Left cardiac atrium (tissue), 4 donors: ENCODE measurements at places on chromosomes 4 and X. TPM values are rescaled to one million over a fixed set of nuclear protein-coding genes. Genes with fewer than 3 reads are reported as not detected.

DNA sequence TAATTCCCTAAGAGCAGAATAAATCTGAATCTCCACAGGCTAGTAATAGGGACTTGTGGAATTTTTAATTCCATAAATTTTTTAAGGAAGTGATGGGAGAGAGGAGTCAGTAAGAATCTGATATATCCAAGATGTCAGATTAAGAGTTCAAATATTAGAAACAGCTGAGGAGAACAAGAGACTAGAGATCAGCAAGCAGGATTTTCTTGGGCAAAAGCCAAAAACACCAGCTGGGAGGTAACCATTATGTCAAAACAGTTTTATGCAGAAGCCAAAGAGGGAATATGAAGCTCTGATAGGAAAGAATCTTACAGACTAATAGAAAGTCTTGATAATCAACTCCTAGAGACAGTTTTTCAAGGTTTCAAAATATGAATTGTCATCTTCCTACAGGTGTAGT is 72.2 kb upstream of the RBPJ start:
- DNase-seq = no peak

DNA sequence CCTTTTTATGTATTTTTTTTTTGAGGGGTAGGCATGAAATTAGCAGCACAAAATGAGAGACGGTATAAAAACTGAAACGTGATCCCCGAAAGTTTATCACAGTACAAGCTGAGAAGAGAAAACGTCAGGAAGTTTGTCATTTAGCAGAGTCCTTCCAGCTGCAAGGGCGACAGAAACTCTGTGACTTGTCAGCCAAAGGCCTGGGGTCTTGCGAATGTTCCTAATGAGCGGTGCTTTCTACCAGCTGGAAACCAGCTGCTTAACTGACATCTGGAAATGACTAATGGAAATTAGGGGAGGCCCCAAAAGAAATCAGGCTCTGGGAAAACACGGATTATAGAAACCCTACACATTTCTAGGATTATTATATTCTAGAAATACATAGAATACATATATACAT is 66.5 kb downstream of the CHRNA9 start:
- DNase-seq = no peak

- peak; percentile 39 for DNase-seq
Measured at GRCh38 chr4:153152501-153153338, 51.5 kb upstream of the TRIM2 start.

DNA sequence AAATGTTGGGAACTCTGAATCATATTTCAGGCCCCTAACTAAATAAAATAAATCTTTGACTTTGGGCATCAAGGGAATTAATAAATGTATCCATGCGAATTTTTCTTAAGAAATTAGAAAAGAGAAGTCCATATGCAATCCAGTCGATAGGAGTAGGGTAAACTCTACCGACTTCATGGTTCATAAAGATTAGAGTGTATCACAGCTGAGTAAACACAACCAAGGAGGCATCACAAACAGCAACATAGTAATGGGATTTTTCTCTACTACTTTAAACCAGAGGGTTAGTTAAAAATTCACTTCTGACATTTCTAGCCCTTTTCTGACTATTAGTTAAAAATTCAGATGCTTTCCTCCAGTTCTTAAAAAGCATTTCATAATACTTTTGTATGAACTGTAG is 19.9 kb downstream of the SEPTIN11 start:
- DNase-seq = no peak

DNA sequence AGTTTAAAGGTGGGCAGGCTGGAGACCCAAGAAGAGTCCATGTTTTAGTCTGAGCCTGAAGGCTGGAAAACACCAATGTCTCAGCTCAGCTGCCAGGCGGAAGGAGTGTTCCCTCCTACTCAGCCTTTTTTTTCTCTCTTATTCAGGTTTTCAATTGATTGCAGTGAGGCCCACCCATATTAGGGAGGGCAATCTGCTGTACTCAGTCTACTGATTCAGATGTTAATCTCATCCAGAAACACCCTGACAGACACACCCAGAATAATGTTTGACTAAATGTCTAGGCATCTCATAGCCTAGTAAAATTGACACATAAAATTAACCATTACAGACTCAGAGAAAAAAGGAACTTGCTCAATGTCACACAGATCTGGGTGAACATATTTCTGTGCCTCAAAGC is 347.1 kb downstream of the GBA3 start:
- no peak for DNase-seq

DNA sequence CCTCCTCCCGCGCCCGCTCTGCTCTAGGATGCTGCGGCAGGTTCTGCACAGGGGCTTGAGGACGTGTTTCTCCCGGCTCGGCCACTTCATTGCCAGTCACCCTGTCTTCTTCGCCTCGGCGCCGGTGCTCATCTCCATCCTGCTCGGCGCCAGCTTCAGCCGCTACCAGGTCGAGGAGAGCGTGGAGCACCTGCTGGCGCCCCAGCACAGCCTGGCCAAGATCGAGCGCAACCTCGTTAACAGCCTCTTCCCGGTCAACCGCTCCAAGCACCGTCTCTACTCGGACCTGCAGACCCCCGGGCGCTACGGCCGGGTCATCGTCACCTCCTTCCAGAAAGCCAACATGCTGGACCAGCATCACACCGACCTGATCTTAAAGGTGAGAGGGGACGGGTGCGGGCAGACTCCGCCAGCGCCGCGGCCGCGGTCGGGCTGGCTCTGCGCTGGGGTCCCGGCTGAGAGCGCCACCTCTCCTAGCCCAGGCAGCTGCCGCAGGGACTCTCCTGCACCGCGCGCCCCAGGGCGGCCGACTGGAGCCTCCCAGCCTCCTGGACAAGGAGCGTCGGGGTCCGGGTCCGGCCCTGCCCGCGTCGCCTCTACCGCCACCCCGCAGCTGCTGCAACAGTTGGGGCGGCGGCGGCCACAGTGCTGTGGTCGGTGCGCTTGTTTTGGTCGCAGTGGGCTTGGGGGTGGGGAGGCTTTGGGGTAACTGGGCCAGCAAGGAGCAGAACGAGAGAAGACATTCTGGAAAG is at the start of gene PTCHD1:
Gene PTCHD1 (plus strand): TSS at position 2 of the 752 bp plus-strand sequence. CDS start 27 bp downstream, at position 29.
- no peak for DNase-seq

- DNase-seq = no peak
Measured at GRCh38 chr4:173038192-173038896, 130.3 kb upstream of the GALNT7 start.

DNA sequence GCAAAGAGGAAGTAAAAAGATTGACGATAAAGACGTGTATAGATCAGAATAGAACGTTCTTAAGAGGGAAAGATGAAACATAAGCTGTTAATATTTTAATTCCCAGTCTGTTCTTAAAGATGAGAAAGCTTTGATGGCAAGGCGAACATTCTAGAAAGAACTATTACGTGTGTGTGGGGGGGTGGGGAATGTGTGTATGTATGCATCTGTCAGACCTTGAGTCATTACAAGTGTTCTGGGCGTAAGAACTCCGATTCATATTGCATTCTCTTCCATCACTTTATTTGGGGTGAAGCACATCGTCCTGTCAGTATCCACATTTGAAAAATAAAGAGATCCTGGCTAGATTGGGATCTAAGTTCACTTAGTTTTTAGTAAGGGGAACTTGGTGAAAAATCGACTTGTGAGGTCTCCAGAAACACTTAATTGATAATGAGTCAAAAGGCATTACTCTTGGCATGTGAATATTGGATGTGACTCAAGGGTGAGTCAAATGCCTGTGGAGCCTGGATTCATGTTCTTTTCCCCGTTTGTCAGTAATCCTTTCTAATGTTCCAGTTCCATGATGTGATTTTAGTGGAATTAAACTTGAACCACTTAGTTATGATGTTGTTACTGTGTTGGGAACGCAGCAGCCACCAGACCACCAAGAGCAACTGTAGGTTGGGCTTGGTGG is 3.1 kb downstream of the SMS start:
- DNase-seq = no peak

GRCh38 chrX:44349561-44349960 is 6.1 kb upstream of the EFHC2 start:
- DNase-seq = no peak

The RS1 gene
- total RNA-seq = not detected

The KIAA0232 gene
- 59.2 TPM for total RNA-seq

The MUC7 gene
- total RNA-seq = not detected
